Adrenal gland (tissue), 19 donors: ENCODE measurements at places on chromosomes 13 and 19.

DNA sequence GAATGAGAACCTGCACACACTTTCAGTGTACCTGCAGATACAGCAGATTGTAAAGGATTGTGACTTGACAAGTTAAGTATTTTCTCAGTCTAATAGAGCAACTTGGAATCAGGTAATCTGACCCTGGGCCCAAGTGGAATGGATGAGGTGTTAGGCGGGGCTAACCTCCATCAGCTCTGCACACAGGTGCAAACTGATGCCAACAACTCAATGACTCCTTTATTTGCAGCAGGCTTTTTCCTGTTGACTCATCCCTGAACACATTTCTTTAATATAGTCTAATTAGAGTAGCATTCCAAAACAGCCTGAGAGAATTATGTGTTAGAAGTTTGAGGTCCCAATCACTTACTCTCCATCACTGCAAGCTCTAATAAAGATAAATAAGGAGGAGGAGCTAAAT lies 48.8 kb downstream of the TPT1 start:
- DNase-seq: no peak

DNA sequence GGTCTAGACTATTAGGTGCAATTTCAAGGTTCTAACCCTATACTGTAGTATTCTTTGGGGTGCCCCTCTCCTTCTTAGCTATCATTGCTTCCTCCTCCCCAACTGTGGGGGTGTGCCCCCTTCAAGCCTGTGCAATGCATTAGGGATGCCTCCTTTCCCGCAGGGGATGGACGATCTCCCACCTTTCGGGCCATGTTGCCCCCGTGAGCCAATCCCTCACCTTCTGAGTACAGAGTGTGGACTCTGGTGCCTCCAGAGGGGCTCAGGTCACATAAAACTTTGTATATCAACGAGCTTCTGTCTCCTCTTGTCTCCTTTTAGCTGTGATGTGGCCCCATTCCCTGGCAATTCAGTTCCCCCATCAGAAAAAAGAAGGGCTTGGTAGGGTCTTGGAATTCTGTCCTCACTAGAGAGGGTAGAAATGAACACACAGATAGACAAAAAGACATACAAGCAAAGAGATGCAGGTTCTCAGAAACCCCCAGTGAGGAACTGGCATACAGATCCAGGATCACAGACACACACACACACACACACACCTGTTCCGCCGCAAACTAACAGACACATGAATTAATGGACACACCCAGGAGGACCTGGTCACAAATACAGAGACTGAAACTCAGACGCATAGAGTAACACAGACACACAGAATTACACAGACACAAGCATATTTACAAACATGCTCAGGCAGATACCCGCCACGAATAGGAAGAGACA lies 2.5 kb upstream of the HNRNPUL1 start:
- no peak for DNase-seq

DNA sequence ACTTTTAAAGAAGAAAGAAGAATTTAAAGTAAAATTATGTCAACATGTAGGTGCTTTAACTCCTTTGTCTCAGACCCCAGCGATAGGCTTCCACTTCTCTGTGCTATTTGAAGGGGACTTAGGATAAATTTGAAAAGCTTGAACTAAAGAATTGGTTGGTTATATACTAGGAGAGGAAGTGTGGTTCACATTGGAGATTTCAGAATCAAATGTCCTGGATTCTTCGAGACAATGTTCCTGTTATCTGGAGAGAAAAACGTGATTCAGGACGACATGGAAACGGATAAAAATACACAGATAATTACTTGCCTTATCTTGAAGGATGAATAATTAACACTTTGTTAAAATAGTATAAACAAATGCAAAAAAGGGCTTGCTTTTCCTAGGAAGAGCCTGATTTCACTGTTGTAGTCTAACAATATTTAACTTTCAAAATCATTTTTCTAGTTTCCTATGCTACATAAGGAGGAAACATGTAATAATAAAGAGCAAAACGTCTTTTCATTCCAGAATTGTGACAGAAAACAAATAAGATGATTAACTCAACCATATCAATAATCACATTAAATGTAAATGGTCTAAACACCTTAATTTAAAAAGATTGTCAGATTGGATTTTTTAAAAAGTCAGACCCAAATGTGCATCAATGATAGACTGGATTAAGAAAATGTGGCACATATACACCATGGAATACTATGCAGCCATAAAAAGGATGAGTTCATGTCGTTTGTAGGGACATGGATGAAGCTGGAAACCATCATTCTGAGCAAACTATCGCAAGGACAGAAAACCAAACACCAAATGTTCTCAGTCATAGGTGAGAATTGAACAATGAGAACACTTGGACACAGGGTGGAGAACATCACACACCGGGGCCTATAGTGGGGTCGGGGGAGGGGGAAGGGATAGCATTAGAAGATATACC lies 724 bp upstream of the ZNF780A start:
- DNase-seq: no peak

GRCh38 chr13:79084802-79085424 lies 321.1 kb downstream of the RBM26 start:
- no peak for DNase-seq

- DNase-seq: no peak
Measured at GRCh38 chr13:98755729-98756128, 3.3 kb upstream of the SLC15A1 start.
